CD4-positive, alpha-beta memory T cell (primary cell): ENCODE measurements at places on chromosomes 5 and 9. TPM values are rescaled to one million over a fixed set of nuclear protein-coding genes. Genes with fewer than 3 reads are reported as not detected.

DNA sequence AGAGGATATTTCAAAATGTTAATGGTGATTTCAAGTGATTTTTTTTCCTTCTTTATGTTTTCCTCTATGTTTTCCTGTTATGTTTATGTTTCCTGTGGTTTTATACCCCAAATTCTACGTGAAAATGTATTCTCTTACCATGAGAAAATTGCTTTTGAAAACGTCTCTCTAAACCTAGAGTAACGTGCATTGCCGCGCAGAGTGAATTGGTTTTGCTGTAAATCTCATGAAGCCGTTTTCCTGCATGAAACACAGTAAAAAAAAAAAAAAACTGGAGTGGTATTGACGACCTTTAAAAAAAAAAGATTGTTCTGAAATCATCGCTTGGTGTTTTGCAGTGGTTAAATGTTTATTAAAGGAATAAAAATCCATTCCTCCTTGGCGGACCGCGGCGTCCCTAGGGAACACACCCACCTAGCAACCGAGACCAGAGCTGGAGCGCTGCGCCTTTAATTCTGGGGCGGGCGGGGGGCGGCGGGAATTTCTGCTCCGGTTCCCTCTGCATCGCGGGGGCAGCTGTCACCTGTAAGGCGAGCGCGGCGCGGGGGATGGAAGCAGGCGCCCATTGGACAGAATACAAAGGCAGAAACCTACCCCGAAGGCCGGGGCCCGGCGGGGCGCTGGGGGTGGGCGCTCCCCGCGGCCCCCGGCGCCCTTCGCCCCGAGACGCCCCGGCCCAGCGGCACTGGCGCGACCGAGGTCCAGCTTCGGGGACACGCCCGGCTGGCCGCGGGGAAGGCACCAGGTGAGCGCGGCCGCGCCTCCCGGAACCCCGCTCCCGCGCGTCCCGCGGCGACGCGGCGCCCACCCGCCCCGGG, at the start of gene SOWAHA:
TSS of gene SOWAHA (plus strand) at position 522 of the 818 bp plus-strand sequence. CDS start 320 bp downstream, outside the sequence.
- DNase-seq = no peak

DNA sequence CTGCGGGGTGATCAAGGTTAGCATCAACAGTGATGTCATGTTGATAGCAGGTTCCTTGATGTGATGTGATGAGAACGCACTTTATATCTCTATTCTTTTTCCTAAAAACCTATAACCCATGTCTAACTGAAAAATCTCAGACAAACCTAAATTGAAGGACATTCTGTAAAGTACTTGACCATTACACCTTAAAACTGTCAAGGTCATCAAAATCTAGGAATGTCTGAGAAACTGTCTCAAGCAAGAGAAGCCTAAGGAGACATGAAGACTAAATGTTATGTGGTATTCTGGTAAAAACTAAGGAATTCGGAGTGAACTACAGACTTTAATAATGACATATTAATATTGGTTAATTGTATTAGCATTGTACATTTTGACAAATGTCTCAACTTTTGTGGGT, 170.0 kb downstream of the AOPEP start:
- no peak for DNase-seq

DNA sequence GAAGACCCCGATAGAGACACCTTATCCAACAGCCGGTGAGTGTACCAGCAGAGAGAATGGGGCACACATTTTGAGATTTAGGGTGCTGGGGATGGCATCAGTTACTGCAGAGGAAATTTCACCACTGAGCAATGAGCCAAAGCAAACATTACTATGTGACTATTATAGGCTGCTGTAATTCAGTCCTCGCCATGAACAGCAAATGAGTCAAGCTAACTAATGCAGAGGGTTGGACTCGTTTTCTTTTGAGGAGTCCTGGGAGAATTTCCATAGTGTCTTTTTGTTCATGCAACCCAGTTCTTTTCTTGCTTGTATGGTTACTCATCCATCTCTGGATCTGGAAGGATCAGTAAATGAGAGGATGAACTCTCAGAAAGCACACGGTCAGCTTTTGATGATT, 323.8 kb downstream of the PSAT1 start:
- DNase-seq = no peak

- no peak for DNase-seq
These were observed 4.4 kb downstream of the NSMF start for GRCh38 chr9:137454597-137455358.

GRCh38 chr5:180201051-180201987, 7.7 kb downstream of the RASGEF1C start:
- DNase-seq = no peak

GRCh38 chr9:135078361-135078821, 9.1 kb upstream of the OLFM1 start:
- DNase-seq = no peak

- no peak for DNase-seq
These were observed 114.2 kb downstream of the LHFPL2 start for GRCh38 chr5:78534148-78534904.

- DNase-seq = no peak
These were observed 90.4 kb upstream of the COL5A1 start for GRCh38 chr9:134551176-134551575.

- DNase-seq = no peak
These were observed 1398.3 kb upstream of the CDH6 start for GRCh38 chr5:29795096-29795652.

DNA sequence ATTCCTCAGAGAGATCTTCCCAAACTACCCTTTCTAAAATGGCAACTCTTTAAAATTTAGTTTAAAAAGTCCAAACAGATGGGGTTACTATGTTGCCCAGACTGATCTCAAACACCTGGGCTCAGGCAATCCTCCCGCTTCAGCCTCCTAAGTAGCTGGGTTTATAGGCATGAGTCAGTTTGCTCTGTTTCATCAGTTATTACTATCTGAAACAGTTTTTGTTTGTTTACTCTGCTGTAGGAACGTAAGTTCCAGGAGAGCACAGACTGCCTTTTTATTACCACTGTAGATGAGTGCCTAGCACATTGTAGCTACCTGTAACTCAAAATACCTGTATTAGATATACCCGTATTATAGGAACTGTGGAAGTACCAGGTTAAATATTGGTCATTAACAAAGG, 89.4 kb downstream of the UHRF2 start:
- no peak for DNase-seq

GRCh38 chr5:151158287-151158661, 695 bp upstream of the ANXA6 start:
- DNase-seq = no peak

GRCh38 chr5:132072528-132072927, 1.1 kb upstream of the CSF2 start:
- no peak for DNase-seq

GRCh38 chr5:78467752-78468357, 107.4 kb downstream of the SCAMP1 start:
- DNase-seq = no peak

SLC34A3 gene
- total RNA-seq = not detected

SLC6A18 gene
- not detected for total RNA-seq

PRLR gene
- total RNA-seq = not detected

PNPLA7 gene
- total RNA-seq = 15.5 TPM

PRRX2 gene
- not detected for total RNA-seq
